Effector memory CD4-positive, alpha-beta T cell (primary cell): ENCODE measurements at places on chromosomes 11 and 22.

DNA sequence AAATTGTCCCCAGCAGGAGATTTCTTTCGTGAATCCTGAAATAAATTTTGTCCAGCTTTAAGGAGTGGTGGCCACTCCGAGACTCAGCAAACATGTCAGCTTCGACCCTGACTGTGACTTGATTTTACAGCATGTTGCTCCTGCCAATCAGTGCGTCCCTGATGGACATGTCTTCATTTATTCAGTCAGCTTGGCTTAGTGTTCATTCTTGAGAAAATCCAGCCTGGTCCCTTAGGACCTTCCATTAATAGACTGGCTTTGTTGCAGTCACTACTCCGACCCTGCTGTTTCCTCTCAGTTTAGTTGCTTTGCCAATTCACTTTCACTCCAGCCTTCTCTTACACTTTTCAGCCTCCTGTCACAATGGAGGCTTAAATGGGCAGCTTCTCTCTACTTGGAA is 30.5 kb downstream of the TMPRSS5 start:
- no peak for DNase-seq

DNA sequence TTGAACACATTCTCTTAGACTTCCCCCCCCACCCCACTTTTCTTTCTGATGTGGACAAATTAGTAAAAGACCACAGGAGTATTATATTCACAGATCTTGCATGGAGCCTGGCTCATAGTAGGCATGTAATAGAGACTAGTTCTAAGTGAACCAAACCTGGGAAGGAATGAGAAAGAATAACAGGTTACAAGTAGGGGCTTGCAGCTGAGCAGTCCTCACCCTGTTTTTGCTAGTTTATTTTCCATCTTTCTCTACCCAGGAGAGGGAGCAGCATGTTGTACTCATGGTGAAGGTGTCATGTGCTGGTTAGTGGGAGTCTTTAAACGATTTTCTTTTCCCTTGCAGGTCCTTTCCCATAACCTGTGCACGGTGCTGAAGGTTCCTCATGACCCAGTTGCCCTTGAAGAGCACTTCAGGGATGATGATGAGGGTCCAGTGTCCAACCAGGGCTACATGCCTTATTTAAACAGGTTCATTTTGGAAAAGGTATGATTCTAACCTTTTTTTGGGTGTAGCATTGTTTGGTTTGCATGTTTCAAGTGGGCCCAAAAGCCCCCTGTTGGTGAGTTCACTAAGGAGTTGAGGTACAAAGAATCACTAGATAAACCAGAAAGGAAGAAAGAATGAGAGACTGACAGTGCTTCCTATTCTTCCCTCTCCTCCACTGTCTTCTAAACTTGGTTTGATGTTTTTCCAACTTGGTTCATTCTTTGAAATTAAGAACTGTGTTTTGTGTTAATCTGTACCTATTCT is 30.1 kb downstream of the SWAP70 start:
- DNase-seq: no peak

DNA sequence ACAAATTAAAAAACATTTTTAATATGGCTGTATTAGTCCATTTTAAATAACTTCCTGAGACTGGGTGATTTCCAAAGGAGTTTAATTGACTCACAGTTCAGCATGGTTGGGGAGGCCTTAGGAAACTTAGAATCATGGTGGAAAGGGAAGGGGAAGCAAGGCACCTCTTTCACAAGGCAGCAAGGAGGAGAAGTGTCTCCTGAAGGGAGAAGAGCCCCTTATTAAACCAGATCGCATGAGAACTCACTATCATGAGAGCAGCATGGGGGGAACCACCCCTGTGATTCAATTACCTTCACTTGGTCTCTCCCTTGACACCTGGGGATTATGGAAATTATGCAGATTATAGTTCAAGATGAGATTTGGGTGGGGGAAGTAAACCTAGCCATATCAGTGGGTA is 488.6 kb downstream of the ETS1 start:
- no peak for DNase-seq

GRCh38 chr11:1939006-1939625 is 8.0 kb upstream of the MRPL23 start:
- no peak for DNase-seq

DNA sequence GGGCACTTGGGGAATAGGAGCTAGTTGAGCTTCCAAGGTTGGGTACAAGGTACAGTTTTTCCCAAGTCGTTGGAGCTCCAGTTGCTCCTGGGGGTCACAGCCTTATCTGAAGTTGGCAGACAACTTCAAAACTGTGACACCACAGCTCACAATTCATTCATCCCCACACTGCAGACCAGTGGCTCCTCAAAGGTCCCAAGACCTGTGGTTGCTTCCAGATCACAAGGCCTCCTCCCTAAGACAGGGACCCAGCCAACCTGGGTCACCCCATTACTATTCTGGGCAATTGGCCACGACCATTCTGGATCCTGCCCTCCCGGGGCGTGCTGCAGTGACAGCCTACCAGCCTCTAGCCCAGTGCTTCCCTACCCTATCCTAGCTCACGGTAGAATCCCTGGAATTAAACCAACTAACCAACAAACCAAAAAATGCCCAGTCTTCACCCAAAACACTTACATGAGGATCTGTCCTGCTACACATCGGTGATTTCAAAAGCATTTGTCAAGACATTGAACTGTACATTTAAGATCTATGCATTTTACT is 862 bp upstream of the PDXP start:
- no peak for DNase-seq

DNA sequence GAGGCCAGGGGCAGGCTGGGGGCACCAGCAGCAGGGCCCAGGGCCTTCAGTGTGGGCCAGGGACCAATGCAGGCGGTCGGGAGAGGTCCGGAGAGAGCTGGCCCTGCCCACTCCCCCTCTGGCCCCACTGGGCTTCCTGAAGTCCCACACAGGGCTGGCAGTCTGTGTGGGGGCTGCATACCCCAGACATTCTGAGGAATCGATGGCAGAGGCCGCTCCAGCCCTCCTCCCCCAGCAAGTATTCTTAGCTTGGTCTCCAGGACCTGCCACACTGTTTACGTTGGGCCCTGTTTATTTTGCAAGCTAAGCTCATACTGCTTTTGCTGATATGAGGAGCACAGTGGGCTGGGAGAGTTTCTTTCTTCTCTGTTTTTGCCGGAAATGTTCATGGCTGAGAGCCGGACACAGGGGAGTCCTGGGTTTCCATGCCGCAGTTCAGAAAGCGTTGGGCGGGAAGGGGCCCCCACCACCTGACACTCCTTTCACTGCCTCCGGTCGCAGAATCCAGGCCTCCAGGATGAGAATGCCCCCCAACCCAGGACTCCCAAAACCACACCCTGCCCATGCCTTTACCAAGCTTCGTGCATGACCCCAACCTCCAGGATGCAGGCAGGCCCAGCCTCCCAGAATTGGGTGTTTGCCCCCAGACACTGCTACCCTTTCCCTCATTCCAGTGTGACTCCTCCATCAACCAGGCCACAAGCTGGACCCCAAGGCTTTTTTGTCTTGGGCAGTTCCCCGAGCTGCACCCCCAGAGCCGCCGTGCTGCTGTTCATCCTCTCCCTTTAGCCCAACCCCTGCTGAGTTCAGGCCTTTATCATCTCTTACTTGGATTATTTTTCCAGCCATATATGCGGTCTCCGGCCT is 81.8 kb upstream of the KCNQ1OT1 start:
- no peak for DNase-seq

- no peak for DNase-seq
Observed at GRCh38 chr11:99015634-99016454, 4.9 kb upstream of the CNTN5 start.

GRCh38 chr11:99452075-99452474 is 431.3 kb downstream of the CNTN5 start:
- DNase-seq: no peak

DNA sequence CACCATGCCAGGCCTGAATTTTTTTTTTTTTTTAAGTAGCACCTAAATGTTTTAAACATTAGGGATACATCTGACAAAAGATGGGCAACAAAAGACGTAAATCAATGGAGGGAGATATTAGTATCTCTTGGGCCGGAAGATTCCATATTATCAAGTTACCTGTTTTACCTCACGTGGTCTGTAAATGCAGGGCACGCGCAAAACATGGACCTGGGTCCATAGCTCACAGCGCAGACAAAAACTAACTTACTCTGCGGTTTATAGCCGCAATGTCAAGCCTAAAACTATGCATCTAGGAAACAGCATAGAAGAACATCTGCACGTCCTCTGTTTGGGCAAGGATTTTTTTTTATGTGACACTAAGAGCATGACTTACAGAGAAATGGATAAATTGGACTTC is 31.5 kb upstream of the PANX2 start:
- no peak for DNase-seq

GRCh38 chr11:77040401-77040777 is 6.2 kb downstream of the B3GNT6 start:
- no peak for DNase-seq

DNA sequence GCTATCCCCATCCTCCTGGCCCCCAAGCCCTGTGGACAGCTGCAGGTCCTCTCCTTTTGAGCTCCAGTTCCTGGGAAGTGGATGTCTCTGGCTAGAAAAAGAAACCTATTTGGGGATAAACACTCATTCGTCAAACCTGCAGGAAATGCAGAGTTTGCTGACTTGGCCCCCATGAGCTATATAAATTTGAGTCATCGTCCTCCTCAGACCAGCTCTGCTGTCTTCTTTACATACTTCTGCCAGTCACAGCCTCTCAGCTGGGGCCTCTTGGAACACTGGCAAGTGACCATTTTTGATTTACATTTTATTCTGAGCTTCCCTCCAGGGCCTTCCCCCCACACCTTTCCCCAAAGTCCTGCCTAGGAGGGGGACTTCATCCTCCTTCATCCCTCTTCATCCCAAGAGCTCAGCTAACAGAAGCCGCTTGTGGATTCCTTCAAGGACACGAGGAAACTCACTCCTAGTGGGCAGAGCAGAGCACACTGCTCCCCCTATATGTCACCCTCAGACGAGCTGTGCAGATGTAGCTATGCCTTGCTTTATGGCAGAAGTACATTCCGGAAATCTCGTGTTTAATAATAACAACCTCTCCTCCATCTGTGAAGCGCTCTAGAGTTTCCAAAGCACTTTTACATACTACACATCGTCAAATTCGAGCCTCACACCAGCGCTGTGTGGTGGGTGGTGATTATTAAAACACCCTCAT is 131.8 kb downstream of the FEZ1 start:
- DNase-seq: no peak

DNA sequence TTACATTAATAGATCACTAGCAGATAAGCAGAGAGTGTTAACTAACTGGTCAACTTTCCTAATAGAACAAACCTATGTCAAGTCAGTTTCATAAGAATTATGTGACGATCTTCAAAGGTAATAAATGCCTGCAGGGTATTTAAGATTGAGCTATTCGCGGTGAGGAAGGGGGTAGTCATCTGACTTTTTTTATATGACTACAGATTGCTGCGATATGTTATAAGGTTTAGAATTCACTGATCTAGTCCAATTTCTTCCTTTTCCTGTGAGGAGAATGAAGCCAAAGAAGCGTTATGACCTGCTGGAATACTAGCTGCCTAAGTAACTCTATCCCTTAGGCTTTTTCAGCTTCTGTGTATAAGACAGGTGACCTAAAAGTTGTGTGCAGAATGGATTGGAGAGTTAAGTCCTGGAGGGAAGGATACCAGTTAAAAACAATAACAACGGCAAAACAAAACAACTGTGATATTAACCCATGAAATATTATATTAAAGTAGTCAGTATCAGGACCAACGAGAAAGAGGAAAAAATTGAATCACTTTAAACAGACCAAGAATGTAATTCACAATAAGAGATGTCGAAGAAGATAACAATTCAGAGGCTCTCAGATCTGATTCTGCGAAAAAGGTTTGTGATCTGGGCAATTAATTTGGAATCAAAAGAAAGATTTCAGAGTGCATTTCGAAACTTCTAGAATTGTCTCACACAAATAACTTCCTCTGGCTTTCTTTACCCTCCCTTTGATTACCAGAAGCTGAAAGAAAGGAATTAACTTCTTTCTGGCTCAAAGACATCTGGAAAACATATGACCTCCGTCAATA is 630 bp downstream of the CASP4 start:
- no peak for DNase-seq
